ENCODE measurements at places on chromosomes 1 and 21.

GRCh38 chr1:197559655-197560054, 215.6 kb downstream of the DENND1B start:
- no peaks in the 10 kb centered on the region for H3K4me1 ChIP-seq
- no peak overlapping the region for H3K27ac ChIP-seq
- H3K36me3 ChIP-seq = no peaks in the 10 kb centered on the region

DNA sequence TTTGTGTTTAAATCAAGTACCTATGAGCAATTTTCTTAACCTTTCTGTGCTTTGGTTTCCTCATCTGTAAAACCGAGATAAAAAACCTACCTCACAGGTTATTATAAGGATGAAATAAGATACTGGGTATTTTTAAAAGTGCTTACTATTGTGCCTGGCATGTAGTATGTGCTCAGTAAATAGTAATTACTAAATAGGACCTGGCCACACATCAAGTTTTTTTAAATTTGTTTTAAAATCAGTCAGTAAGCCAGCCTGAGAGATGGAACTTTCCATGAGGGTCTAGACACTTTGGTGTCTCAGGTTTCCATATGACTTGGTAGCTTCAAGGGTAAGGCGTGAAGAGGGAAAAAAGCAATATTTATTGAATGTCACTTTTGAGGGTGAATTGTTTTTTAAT, 7.0 kb upstream of the ATF3 start:
- no peak for DNase-seq
- H3K27me3 ChIP-seq = peaks cover 12% of the 10 kb centered on the region
- H3K4me1 ChIP-seq = peaks cover 8% of the 10 kb centered on the region
- H3K36me3 ChIP-seq = no peaks in the 10 kb centered on the region

DNA sequence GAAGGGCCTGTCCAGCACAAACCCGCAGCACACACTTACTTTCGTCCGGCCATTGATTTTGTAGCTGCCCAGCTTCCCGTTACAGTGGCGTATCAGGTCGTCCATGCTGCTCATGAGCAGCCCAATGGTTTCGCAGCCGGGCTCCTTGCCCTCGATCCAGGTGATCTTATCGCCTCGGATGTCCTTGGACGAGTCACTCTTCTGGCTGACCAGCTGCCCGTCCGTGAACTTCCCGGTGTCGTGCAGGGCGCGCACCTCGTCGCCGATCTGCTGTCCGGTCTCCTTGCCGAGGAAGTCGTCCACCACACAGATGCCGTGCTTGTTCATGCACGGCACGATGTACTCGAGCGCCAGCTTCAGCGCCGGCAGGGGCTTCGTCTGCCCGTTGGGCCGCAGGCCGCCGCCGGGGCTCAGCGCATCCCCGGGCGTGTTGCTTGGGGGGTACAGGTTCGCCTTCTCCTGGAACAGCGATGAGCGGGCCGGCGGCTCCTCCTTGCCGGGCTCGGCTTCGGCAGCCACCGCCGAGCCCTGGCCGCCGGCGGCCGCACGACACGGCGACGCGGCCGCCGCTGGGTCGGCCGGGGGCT, 1.0 kb downstream of the EGLN1 start:
- H3K4me1 ChIP-seq = peaks cover 40% of the 10 kb centered on the region
- peak; percentile 19 for DNase-seq
- H3K36me3 ChIP-seq = no peaks in the 10 kb centered on the region
- no peaks in the 10 kb centered on the region for H3K27me3 ChIP-seq

DNA sequence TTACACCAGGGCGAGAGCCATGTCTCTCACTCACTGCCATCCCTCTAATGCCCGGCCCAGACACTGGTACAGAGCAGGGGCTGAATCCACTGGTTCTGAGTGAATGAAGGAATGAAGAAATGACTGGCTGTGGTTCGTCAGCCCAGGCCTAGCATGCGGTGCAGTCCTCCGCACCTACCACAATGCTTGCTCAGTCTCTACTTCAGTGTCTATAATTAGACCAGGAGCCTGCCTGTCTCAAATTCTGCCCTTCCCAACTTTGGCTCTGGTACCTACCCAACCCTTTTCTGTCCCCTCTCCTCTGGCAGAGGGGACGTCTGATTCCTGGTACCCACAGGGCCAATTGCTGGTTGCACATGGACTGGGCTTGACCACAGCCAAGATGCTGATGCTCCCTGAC, 118.2 kb upstream of the GRIK3 start:
- H3K4me1 ChIP-seq = no peaks in the 10 kb centered on the region
- no peaks in the 10 kb centered on the region for H3K36me3 ChIP-seq
- H3K27ac ChIP-seq = no peak overlapping the region
- no peak overlapping the region for H3K4me3 ChIP-seq
- no peak for DNase-seq

DNA sequence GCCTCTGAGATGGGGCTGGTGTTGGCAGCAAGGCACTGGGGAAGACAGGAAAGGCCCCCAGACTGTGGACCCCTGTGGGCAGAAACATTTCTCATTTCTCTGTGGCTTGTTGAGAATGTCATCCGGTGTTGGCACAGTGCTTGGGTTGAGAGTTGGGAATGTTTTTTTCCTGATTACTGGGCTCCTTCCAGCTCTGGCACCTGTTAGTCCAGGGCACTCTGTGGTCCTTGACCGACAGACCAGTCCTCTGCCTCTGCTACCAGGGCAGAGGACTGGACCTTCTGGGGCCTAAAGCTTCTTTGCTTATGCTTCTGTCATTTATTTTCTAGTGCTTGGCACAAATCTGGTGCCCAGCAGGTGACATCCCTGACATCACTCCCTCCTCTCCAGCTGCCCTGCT, 4.8 kb upstream of the SPRR5 start:
- no peaks in the 10 kb centered on the region for H3K4me1 ChIP-seq
- H3K4me3 ChIP-seq = no peak overlapping the region
- no peaks in the 10 kb centered on the region for H3K36me3 ChIP-seq
- no peak overlapping the region for H3K27ac ChIP-seq
- no peaks in the 10 kb centered on the region for H3K27me3 ChIP-seq

- no peaks in the 10 kb centered on the region for H3K4me1 ChIP-seq
- H3K27me3 ChIP-seq = no peaks in the 10 kb centered on the region
- H3K4me3 ChIP-seq = no peak overlapping the region
Observed at GRCh38 chr1:63004868-63005267, 220.9 kb downstream of the ATG4C start.

GRCh38 chr21:41338455-41338854, 21.9 kb downstream of the FAM3B start:
- DNase-seq = no peak
- H3K27me3 ChIP-seq = no peaks in the 10 kb centered on the region
- H3K4me1 ChIP-seq = no peaks in the 10 kb centered on the region

DNA sequence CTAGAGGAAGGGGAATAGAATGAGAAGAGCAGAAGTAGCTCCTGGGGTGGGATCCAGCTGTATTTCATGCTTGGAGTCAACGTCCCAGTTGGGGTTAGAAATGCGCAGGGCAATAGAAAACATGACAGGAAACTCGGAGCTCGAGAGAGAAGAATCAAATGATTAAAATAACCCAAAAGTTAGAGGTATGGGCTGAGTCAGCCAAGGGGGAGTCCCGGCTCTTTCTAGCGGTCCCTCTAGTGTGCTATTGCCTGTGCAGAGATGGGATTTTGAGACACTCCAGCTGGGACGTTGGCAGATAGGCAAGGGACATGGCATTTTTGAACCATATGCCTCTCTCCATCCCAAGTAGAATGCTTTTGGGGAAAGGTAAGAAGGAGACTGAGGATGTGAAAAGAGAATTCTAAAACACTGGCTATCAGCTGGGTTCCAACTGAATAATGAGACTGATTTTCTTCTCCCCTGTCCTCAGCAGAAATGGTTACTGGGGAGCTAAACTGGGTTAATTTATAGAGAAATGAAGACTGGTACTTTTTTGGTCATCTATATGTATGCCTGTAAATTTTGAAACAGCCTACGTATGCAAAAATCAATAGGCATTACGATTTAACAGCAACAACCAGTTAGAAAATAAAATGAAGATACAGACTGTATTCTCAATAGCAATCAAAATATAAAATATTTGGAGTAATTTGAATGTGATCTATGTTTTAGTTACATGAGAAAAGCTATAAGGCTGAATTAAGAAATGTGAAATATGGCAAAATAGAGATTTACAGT, 7.0 kb upstream of the VPS26C start:
- no peak for DNase-seq
- no peak overlapping the region for H3K4me3 ChIP-seq
- no peaks in the 10 kb centered on the region for H3K4me1 ChIP-seq
- no peaks in the 10 kb centered on the region for H3K36me3 ChIP-seq

GRCh38 chr1:10168912-10169514, 41.4 kb upstream of the KIF1B start:
- peaks cover 10% of the 10 kb centered on the region for H3K4me1 ChIP-seq
- H3K4me3 ChIP-seq = no peak overlapping the region
- no peak for DNase-seq

- no peak overlapping the region for H3K4me3 ChIP-seq
- no peaks in the 10 kb centered on the region for H3K36me3 ChIP-seq
- H3K4me1 ChIP-seq = no peaks in the 10 kb centered on the region
- H3K27ac ChIP-seq = no peak overlapping the region
- no peak for DNase-seq
Observed at GRCh38 chr1:201463071-201463552, 5.9 kb downstream of the PHLDA3 start.

GRCh38 chr1:244294599-244295224, 157.0 kb downstream of the ADSS2 start:
- DNase-seq = no peak
- H3K36me3 ChIP-seq = no peaks in the 10 kb centered on the region
- H3K4me3 ChIP-seq = no peak overlapping the region
- H3K4me1 ChIP-seq = no peaks in the 10 kb centered on the region
